ENCODE measurements at places on chromosomes 2 and 18. TPM values are rescaled to one million over a fixed set of nuclear protein-coding genes. Genes with fewer than 3 reads are reported as not detected.

The TLX2 gene
- total RNA-seq, result 0.39 TPM

The TUBA3E gene
- total RNA-seq, result not detected

The PJVK gene
- 2.3 TPM for total RNA-seq

The SLC20A1 gene
- 77.3 TPM for total RNA-seq

The EFR3B gene
- 0.24 TPM for total RNA-seq

The ATP6V1B1 gene
- not detected for total RNA-seq

The RIT2 gene
- not detected for total RNA-seq

The UGT1A3 gene
- not detected for total RNA-seq

The ADI1 gene
- 25.8 TPM for total RNA-seq

The EMX1 gene
- not detected for total RNA-seq

The PTPRN gene
- total RNA-seq, result 6.3 TPM

The HNMT gene
- total RNA-seq, result not detected

The ADGRF3 gene
- 3.0 TPM for total RNA-seq

The SERPINB12 gene
- not detected for total RNA-seq

The CLEC4F gene
- 0.35 TPM for total RNA-seq

The PARD6G gene
- 0.98 TPM for total RNA-seq

The ARID5A gene
- total RNA-seq, result 181 TPM

The TTC27 gene
- 19.5 TPM for total RNA-seq

The UGT1A7 gene
- total RNA-seq, result not detected

The PRSS56 gene
- total RNA-seq, result not detected

The ASB18 gene
- not detected for total RNA-seq

The IER3IP1 gene
- total RNA-seq, result 11.2 TPM

The TDRD15 gene
- total RNA-seq, result not detected

The PHOSPHO2 gene
- total RNA-seq, result 4.3 TPM

The LONRF2 gene
- 1.1 TPM for total RNA-seq

The PLGLB1 gene
- total RNA-seq, result 1.8 TPM

The ACADL gene
- not detected for total RNA-seq

The INPP5D gene
- total RNA-seq, result 81.6 TPM

The GAREM2 gene
- total RNA-seq, result 2.1 TPM

The RAB6C gene
- not detected for total RNA-seq

The OSBPL1A gene
- total RNA-seq, result 4.1 TPM

The FEV gene
- total RNA-seq, result not detected

The TMEM178A gene
- total RNA-seq, result 0.42 TPM

The CFAP210 gene
- not detected for total RNA-seq

The NTSR2 gene
- total RNA-seq, result not detected

The CNRIP1 gene
- total RNA-seq, result not detected

The GCKR gene
- not detected for total RNA-seq

The LCT gene
- total RNA-seq, result 1.0 TPM

The M1AP gene
- not detected for total RNA-seq
